ENCODE measurements at places on chromosomes 2 and 18.

- no peak for DNase-seq
These were observed 464.5 kb downstream of the IRS1 start for GRCh38 chr2:226334981-226335720.

DNA sequence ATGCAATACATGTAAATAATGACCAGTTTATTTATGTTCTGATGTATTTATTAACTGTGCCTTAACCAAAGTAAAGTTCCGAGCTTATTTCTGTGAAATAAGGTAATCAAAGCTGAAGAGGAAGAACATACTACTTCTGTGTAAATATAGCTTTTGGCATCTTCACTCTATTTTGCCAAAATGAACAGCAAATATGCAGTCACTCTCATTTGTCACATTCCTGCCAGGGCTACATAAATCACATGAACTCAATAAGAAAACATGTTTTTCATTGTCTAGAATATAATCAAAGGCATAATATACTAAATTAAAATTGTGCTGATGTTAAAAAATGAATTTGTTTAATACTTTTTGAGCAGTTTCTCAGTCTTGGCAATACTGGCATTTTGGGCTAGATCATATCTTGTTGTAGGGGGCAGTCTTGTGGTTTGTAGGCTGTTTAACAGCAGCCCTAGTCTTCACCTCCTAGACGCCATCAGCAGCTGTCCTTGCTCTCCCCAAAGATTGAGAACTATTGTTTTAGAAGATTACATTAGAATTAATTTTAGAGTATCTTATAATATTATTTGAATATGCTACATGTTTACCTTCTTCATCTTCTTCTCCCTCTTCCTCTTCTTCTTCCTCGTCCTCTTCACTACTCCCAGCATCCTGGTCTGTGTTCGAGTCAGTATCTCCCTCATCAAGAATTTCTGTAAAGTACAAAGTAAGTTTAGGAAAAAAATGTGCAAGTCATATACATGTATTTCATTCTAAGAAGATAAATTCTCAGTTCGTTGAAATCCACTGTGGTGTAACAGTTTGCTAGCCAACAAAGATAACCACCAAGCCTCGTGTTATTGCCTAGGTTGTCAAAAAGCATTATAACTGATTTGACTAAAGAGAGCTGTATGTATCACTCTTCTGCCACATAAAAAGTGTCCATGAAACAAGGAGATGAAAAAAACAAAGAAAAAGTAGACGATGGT lies 41.5 kb downstream of the CWC22 start:
- DNase-seq: no peak

- DNase-seq: no peak
These were observed 750 bp upstream of the RMP24 start for GRCh38 chr18:35971661-35972196.

DNA sequence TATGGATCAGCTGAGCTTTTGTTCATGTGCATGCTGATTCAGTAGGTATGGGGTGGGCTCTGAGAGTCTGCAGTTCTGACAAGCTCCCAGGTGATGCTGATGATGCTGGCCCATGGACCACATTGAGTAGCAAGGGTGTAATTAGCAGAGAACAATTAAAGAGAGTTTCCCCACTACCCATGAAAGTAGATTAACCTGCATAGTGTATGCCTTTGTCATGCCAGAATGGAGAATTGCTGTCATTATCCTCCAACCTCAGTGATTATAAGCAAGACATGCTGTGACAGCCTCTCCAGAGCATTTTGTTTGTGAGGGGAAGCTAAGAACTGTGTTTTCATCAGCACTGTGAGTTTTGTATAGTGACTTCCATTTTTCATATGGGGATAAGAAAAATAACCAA lies 59.5 kb upstream of the LYPD1 start:
- DNase-seq: no peak

DNA sequence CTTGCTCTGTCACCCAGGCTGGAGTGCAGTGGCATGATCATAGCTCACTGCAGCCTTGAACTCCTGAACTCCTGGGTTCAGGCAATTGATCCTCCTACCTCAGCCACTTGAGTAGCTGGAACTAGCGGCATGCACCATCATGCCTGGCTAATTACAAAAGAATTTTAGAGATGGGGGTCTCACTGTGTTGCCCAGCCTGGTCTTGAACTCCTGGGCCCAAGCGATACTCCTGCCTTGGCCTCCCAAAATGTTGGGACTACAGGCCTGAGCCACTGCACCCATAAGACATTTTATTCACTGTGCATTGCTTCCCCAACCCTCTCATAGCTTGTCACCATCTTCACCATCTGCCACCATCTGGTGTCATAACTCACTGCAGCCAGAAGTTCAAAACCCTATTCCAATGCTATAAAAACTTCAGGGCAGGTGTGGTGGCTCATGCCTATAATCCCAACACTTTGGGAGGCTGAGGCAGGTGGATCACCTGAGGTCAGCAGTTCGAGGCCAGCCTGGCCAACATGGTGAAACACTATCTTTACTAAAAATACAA lies 78.7 kb downstream of the NCAPH start:
- DNase-seq: no peak

- DNase-seq: no peak
These were observed 133.3 kb downstream of the ALPK2 start for GRCh38 chr18:58495634-58496033.

DNA sequence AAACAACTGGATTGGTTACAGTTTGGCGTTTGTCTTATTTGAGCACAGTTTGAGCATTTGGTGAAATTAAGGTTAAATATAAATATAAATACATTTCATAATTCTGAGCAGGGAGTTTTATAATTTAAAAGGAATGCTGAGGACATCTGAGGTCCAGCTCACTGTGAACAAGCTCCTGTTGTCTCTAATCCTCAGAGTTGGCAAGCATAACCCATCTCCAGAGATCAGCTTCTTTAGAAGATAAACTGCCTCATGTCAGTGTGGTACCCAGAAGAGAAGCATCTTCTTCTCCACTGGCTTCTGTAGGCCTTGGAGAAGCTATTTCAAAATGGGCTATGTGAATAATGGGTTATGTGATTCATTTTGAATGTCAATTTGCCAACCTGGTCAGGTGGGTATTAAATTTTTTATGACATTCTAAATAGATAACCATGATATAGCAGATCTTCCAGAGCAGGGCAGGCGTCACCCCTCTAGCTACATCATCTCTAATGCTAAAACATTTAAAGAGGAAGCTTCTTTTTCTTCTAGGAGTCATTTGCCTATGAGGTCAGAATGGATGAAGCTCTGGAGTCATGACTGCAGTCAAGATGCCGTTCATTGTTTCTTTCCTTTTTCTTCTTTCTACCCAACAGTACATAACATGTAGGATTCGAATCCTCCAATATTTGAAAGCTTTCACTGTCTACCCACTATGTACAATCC lies 324.0 kb downstream of the RNF144A start:
- DNase-seq: no peak

DNA sequence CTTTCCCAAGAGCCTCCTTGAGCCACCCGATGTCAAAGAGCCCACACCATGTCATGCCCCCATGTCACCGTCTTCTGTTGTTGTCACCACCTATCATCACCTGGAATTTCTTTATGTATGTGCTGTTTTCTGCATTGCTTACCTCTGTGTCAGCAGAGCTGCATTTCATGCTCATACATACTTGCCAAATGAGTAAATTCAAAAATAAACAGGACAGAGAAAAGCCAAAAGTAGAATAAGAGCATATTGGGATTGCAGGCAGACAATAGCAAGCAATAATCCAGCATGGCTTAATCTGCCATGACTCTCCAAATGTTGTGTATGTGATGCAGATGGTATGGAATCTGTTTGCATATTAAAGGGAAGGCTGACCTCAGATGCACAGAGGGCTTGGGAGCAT lies 15.3 kb upstream of the RGPD4 start:
- no peak for DNase-seq

Measured in CD4-positive, alpha-beta T cell treated with Interleukin-1 beta for 1 hour (primary cell).